CD4-positive, alpha-beta T cell treated with Interferon alpha-2 for 1 hour (primary cell): ENCODE measurements at places on chromosomes 11 and 22.
A peak's percentile ranks its signal among the peaks of the same experiment; 100 is the strongest.

DNA sequence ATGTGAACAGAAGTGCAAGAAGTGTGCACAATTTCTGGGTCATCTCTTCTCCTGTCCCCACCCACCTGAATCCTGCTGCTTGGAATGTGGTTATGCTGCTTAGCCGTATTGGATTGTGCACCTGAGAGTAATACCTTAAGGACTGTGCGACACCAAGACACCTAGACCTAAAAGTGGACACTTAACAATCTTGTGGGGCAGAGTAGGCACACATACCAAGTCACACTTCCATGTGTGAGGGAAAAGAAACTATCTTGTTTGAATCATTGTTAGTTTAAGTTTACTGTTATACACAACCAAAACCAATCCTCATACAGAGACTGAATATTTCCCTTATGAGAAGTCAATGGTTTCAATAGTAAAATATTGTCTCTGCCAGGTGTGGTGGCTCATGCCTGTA is 93.7 kb downstream of the CCDC83 start:
- no peak for DNase-seq

DNA sequence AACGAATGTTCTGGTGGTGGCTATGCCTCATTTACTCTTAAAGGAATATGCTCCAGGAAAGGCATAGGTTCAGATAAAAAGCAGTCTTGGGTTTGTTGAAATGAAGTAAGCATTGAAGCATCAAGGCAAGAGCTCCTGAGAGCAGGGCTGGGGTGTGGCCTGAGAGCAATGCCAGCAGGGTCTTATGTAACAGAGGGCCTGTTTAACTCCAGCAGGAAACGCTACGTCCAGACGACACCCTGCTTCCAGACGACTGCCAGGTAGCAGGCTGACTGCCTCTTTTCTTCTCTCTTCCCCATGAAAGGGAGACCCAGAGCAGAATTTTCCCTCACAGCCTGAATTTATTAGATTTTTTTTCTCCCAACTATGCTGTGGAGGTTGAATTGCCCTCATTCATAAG is 127.2 kb upstream of the SLC5A12 start:
- DNase-seq, result no peak

DNA sequence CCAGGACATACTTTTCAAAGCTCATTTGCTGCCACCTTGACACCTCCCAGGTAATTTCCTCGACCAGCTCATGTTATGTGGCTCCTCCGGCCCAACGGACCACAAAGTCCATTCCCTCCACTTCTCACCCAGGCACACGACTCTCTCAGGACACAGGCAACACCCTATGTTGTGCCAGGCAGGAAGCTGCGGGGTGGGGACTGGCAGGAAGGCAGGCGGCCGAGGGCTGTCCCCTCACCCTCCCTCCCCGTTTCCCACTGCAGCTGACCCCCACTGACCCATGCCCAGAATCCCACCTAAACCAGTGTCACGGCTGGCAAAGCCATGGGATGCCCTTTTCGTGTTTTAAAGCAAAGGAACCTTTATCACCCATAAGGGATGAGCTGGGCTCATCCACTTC is 20.8 kb downstream of the CELSR1 start:
- no peak for DNase-seq

DNA sequence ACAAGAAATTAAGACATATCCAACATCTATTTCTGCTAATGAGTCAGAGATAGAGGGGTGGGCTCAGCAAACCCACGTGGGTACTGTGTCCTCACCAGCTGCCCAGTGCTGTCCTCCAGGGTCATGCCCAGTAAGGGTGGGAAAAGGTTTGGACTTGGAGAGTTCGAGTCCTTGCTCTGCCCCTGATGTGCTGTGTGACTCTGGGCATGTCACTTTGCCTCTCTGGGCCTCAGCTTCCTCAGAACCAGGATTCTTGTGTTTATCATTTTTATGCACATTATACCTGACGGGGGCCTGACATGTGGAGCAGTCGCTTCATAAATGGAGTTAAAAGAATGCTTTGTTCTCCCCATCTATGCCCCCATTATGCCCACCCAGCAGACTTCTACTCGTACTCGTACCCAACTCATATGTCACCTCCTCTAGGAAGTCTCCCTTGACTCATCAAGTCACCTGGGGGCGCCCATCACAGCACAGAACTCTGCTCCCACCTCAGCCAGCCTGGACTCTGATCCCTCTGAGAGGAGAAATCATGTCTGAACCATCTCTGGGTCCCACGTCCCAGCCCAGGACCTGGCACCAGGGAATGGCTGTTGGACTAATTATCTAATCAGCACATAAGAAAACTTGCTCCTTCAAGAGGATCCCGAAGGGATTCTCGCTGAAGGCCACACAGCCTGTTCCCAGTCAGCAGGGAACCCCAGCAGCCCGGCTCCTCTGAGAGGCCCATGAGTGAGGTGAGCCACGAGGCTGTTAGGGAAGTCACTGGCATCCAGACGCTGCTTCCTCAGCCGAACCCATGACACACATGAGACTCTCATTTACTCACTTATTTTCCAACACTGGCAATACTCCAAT is 38.7 kb upstream of the TSKU start:
- no peak for DNase-seq

- DNase-seq, result peak; percentile 85
Measured at GRCh38 chr11:2301631-2302305, at the start of the genes C11orf21 and TSPAN32. TSS of gene C11orf21 (minus strand) at chr11:2301918. CDS start at chr11:2301808, 110 bp downstream. TSS of gene TSPAN32 (plus strand) at chr11:2302013. CDS start at chr11:2302150, 137 bp downstream.

DNA sequence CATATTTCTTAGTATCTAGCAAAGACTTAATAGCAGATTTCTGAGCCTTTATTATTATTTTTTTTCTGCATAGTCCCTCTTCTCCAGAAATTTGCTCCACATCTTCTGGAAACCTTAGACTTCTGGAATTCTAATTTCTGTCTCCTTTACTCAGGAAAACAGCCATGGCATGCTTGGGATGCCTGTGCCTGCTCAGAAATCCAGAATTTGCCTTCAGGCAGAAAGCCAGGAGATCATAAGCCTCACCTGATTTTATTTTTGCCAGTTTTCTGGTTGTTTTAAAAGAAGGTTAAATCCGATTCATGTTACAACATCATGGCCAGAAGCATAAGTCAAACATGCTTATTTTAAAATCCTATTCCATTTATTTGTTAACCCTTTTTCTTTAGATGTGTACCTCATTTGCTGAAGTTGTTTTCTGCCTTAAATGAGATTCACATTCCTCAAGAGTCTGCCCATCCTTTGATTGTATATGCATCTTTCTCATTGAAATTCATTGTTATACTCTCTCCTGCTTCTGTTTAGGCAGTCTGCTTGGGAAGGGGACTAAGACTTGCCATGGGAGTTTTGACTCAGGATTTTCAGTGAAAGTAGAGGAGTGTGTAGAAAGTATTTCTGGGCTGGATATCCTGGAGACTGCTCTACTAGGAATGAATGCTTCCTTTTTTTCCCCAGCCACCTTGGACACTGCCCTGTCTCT is 37.1 kb downstream of the SIK2 start:
- DNase-seq, result no peak

DNA sequence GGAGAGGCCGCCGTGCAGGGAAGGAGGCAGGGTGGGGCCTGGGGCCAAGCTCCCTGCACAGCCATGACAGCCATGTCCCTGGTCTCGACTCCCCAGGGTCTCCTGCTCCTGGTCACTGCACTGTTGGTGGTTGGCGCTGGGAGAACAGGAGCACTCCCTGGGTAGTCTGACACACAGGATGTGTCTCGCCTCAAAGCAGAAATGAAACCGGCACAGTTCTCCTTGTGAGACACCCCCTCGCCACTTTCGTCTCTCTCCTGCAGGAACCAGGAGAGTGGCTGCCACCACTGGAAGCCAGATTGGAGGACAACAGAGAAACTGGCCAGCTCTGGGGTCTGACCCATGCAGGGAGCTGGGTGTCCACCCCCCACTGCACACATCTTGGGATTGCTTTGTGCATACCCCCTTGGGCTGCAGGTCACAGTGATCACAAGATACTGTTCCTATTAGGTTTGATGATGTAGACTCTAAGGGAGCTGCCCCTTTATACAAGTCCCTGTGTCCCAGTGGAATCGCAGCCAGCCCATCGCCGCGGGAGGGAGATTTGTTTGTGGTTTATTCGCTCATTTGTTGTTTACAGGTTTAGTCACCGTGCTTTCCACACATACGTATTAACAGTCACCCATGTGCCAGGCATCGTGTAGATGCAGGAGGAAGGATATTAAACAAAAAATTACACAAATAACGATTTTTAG is 27.0 kb upstream of the YWHAH start:
- peak; percentile 19 for DNase-seq

- no peak for DNase-seq
Measured at GRCh38 chr11:14625586-14626205, 17.9 kb upstream of the PDE3B start.

DNA sequence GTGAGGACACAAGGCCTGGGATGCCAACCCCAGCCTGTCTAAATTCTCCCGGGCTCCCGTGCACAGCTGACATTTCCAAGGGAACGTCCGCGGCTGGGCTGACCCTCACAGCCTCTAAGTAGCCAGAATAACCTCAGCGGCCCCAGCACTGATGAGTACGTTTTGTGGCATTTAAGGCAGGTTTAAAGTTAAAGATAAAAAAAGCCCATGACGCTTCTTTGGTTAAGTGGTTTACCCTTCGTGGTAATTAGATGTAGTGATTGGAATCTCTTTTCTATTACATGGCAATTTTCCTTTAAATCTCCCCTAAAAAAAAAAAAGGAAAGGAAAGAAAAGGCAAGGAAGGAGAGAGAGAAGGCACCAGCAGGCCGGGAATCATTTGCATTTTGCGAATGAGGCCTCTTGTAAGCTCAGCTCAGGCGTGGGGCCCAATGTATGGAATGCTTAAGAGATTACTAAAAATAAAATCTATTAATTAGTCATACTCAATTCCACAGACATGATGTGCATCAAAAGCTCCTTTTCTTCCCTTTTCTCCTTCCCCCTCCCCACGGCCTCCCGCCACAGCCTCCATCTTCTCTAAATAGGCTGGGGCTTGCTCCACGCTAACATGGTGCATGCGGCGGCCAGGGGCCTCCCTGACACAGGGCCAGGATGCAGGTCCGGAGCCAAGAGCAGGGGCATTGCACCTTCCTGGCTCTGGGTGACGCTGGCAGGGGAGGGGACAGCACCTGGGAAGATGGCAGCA is 44.1 kb downstream of the MACROD1 start:
- DNase-seq, result no peak

DNA sequence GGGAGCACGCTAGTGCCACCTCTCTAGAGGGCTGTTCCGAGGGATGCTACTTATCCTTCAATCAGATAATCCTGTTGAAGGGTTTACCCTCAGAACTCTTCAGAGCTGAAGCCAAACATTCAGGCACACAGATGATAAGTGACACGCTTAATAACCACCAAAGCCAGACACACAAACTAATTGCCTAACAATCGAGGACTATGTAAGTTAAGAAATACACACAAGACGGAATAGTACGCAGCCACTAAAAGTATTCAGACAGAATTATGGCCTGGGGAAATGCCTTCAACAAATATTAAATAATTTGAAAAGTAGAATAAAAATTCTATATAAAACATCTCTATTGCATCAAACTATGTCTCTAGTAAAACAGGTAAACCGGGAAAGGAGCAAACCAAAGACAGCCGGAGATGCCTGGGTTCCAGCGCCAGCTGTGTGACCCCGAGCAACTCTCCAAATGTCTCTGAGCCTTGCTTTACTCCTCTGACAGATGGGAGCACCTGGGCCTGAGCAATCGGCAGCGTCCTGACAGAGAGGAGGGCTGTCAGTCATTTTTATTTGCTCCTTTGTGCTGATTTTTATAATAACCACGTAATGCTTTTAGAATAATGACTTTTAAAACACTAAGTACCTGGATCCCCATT is 11.3 kb downstream of the LRFN4 start:
- no peak for DNase-seq

- no peak for DNase-seq
Measured at GRCh38 chr22:29397791-29398190, 9.4 kb upstream of the AP1B1 start.

DNA sequence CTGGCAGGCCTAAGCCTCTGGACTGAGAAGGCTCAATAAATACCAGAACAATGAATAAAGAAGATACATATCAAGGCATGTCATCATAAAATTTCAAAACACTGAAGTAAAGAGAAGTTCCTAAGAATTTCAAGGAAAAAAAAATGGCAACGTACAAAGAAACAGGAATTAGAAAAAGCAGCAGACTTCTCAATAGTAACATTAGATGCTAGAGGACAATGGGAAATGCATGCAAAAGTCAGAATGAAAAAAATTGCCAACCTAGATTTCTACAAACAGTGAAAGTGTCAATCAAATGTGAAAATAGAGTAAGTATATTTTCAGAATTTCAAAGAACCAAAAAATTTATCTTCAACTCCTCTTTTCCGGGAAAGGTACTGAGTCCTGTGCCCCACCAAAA is 125.0 kb downstream of the KCNC1 start:
- no peak for DNase-seq

DNA sequence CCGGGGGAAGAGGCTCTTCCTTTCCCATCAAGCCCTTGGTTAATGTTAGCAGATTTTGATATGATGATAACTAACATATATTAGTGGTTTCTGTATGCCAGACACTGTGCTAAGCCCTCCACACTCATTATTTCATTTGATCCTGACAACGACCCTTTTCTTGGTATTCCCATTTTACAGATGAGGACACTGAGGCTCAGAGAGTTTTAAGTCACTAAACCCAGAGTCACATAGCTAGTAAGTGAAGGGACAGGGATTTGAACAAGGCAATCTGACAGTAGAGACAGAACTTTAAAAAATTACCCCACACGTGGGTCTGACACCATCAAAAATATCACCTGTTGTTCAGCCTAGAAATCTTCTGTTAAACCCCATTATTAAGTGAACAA is 22.4 kb downstream of the POU2AF1 start:
- DNase-seq, result no peak

- DNase-seq, result no peak
Measured at GRCh38 chr22:17866621-17867020, 92.4 kb upstream of the BID start.

DNA sequence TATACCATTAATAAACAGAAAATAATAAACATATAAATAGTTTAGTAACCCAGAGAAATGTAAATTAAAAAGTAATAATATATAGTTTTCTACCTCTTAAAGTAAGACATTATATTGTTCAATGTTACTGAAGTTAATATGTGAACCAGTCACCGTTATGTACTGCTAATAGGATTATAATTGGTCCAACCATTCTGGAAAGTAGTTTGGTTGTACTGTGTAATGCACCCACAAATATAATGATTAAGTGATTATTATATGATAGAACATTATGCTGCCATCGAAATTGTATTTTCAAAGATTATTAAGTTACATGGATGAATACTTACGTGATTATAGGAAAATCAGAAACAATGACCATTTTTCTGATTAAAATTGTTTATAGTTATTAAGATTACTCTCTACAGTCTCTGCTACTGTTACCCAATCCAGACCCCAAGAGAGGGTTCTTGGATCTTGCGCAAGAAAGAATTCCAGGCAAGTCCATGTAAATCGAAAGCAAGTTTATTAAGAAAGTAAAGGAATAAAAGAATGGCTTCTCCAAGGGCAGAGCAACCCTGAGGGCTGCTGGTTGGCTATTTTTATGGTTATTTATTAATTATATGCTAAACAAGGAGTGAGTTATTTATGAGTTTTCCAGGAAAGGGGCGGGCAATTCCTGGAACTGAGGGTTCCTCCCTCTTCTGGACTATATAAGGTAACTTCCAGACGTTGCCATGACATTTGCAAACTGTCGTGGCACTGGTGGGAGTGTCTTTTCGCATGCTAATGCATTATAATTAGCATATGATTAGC is 50.1 kb downstream of the ACER3 start:
- no peak for DNase-seq
